ENCODE measurements at places on chromosomes 7 and 10.

DNA sequence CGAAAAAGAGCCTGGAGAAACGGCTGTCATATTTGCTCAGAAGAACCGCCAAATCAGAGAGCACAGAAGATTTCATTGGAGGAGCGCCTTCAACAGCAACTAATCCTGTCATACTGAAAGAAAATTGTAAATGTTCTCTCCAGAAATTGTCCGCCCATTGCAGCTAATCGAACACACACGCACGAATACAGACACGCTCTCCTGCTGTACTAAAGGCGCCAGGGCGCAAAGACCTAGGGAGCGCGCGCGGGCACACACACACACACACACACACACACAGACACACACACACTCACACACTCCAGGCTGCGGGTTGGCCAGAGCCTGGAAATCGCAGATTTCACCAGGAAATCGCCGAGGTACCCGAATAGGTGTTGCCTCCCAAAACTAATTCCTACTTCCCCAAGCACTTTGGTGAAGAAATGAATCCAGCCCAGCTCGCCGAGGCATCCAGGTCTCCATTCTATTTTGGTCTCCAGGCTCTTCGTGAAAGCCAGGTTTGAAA, at the start of gene CHRM2:
CHRM2 (plus strand) TSS at position 157 of the 505 bp plus-strand sequence. CDS start 146,214 bp downstream, outside the sequence.
- no peak for DNase-seq

DNA sequence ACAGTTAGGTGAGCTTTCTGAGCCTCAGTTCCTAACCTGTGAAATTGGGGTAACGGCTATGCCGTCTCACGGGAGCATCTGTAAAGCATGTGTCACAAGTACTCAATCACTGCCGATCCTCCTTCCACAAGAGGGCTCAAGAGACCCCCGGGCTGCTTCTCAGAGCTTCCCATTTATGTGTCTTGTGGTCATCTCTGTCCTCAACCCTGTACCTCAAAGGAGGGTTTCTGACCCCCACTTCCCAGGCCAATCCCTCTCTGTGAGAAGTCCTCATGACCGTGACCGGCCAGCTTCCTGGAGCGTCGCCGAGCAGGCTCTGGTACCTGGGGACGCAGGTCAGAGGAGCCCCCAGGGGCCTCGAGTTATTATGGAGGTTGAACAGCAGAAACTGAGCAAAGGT, 510 bp upstream of the TRPV5 start:
- no peak for DNase-seq

- DNase-seq: no peak
Observed at GRCh38 chr7:103765901-103766300, 223.6 kb downstream of the RELN start.

DNA sequence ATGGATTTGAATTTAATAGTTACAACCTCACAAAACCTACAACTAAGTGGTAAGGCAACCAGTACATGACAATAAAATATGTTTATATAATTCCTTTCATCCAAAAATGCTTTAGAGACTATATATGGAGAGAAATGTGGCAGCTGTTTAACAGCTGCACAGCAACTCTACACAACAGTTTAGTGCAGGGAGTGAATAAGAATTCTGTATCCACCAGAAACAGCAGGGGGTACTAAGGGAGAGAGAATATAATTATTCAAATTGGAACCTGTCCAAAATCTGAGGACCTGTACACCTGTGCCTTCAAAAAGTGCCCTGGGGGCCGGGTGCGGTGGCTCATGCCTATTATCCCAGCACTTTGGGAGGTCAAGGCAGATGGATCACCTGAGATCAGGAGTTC, 49.6 kb downstream of the POLL start:
- no peak for DNase-seq

DNA sequence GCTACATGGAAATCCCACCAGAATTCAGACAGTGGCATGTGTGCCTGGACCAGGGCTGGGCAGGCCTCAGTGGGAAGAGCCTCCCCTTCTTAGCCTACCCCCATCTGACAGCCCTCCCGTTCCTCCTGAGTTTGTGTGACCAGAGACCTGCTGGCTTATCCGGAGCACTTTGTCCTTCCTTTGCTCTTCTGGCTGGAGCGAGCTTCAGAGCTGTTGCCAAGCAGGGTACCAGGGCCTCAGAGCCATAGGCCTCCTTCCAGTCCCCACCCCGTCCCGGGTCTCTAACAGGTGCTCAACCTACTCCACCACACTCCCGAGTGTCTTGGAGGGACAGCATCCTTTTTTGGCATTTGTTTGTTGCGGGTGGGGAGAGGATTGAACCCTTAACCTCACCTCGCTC, 26.5 kb upstream of the TRIM8 start:
- no peak for DNase-seq

DNA sequence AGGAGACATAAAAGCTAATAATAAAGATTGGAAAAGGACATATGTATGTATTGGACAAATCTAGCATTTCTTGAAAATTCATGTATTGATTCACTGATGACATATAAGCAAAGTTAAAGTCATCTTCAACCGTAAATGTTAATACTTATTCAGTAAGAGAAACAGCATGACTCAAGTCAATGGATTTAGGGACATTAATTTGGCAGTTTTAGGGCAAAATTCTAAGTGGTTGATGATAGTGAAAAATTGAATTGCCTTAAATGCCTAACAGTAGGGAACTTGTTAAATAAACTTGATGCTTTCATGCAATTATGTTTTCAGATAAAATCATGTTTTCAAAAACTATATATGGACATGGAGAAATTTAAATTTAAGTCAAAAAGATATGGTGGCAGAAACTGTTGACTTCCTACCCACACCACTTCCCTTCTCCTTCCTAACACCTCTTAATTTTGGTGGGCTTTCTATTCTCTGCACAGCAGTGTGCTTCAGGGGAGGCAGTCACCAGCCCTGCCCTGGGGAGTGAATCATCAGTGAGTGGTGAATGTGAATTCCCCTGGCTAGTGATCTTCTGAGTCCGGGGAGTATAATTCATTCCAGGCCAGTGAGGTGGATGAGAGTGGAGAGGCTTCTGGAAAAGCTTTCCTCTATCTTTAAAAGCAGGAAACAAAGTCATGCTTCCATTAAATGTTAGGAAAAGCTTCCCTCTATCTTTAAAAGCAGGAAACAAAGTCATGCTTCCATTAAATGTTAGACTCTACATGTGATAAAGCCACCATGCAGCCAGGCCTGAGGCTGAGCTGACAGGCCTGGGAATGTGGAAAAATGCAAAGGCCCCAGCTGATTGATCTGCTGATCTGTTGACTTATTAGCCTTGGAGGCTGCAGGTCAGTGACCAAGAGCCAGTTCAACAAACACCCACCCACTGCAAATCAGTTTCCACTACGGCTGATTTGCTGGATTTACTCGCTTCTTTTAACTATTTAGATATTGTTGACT, 25.2 kb upstream of the ITGB1 start:
- DNase-seq: no peak

DNA sequence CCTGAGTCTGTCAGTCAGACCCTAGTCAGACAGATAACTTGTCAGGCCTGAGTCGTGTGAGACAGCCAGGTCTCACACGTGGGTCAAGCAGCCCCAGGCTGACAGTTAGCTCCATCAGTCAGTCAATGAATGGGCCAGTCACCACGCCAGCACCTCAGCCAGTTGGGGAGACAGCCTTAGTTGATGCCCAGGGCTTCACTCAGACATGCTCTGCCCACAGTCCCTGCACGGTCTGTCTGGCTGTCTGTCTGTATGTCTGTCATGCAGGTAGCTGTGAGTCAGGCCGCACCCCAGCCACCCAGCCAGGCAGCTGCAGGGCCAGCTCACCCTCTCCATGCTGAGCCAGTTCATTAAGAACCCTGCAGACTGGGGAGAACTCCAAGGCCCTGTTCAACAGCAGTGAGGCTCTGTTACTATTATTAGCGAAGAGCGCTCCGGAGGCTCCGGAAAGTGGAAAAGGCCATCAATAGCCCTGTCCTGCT, 141.1 kb upstream of the PCBD1 start:
- DNase-seq: no peak

- no peak for DNase-seq
Observed at GRCh38 chr10:71213761-71214440, 1.5 kb downstream of the UNC5B start.

GRCh38 chr10:104242545-104242944, 10.4 kb upstream of the CFAP43 start:
- no peak for DNase-seq

All from stimulated activated CD4-positive, alpha-beta T cell treated with anti-CD3 and anti-CD28 coated beads, Interleukin-4, amount 100 ng/mL, for 4 hours (primary cell).